Kidney glomerular epithelial cell (primary cell): ENCODE measurements at places on chromosomes 7 and 10.

GRCh38 chr7:80873140-80873539, 45.7 kb downstream of the SEMA3C start:
- no peak for DNase-seq

DNA sequence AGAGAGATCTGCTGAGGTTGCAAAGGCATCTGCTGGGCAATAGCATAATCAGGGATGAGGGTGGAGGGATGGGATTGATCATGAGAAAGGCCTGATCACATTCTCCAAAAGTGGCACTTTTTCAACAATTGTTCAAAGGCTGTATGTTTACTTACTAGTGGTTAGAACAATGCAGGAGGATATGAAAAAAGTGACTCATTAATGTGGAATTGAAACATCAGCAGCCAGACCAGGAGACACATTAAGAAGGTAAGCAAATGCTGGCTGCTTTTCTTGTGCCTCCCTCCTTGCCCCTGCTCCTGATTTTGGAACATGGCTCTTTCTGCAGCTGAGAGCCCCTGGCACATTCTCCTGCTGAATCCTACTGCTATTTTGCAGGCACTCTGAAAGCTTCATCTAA, 63.5 kb downstream of the FAM204A start:
- peak; percentile 39 for DNase-seq

DNA sequence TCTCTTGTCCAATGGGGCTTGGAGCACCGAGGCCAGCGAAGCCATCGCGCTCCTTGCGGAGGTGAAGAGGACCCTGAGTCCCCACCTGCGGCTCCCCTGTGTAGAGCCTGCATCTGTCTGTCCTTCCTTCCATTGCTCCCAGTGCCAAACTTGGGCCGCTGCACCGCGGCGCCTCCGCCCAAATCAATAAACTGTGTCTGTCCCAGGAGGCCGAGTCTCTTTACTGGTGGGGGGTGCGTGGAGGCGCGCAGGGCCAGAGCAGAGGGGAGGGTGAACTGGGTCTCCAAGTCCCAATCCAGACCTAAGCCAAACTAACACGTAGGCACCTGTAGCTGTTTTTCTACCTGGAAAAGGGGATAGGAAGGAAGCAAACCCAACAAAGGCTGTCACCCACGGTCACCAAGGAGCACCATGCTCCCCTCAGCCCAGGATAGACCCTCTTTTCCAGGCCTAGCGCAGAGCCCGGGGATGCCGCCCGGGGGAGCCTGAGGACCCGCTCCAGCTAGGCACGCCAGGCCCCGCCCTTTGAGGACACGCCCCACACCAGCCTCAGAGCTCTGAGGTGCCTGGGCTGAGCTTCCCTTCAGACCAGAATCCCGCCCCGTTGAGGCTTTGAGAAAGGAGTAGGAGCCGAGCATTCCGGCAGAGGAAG, 1.2 kb upstream of the CHAT start:
- no peak for DNase-seq

GRCh38 chr7:43533801-43534479, 49.0 kb upstream of the STK17A start:
- DNase-seq, result no peak

GRCh38 chr7:91852263-91852741, 28.2 kb downstream of the MTERF1 start:
- no peak for DNase-seq

GRCh38 chr7:40859965-40860543, 725.2 kb downstream of the SUGCT start:
- no peak for DNase-seq

- DNase-seq, result no peak
These were observed 89.1 kb upstream of the HABP2 start for GRCh38 chr10:113463777-113464176.

GRCh38 chr10:47175181-47176123, 124.5 kb upstream of the GDF10 start:
- no peak for DNase-seq

GRCh38 chr7:46908770-46909169, 673.1 kb downstream of the TNS3 start:
- peak; percentile 77 for DNase-seq

DNA sequence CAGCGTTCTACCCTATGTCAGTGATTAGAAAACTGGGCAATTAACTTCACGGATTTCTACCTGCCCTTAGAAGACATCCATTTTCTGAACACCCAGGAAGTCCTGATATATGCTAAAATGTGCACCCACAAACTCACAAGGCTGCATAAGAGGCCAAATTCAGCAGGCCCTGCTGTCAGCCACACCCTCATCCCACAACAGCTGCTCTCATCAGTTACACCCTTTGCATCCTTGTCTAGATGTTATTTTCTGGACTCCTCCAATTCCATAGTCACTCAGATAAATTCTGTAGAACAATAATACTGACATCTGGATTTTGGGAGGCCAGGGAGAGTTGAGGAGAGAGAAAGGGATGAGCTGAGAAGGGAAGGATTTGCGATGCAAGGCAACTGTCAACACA, 208.9 kb downstream of the TAX1BP1 start:
- DNase-seq, result no peak

DNA sequence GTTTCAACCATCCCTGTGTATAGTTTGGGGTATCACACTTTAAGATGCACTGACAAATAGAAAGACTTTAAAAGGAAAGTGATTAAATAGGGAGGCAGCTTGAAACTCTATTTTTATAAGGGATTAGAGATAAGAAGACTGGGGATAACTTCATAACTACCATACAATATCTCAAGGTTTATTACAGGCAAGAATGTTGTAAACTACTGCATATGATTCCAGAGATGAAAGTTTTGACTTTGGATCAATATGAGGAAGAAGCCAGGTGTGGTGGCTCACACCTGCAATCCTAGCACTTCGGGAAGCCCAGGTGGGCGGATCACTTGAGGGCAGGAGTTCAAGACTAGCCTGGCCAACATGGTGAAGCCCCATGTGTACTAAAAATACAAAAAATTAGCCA, 96.1 kb downstream of the DNAJC1 start:
- DNase-seq, result no peak

- no peak for DNase-seq
These were observed 30.6 kb downstream of the AVL9 start for GRCh38 chr7:32525839-32526238.

- no peak for DNase-seq
These were observed 1149.2 kb upstream of the AUTS2 start for GRCh38 chr7:68449099-68449498.

DNA sequence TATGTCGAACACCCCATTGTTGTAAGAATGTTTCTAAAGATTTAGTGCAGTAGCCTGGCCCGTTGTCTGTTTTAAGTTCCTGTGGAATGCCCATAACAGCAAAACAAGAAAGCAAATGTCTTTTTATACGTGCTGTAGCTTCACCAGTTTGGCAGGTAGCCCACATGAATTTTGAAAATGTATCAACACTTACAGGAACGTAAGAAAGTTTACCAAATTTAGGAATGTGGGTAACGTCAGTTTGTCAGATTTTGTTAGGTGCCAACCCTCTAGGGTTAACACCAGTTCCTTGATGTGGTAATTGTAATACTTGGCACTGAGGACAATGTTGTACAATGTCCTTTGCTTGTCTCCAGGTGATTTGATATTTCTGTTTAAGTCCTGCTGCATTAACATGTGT, 3.2 kb upstream of the GIMAP4 start:
- no peak for DNase-seq

DNA sequence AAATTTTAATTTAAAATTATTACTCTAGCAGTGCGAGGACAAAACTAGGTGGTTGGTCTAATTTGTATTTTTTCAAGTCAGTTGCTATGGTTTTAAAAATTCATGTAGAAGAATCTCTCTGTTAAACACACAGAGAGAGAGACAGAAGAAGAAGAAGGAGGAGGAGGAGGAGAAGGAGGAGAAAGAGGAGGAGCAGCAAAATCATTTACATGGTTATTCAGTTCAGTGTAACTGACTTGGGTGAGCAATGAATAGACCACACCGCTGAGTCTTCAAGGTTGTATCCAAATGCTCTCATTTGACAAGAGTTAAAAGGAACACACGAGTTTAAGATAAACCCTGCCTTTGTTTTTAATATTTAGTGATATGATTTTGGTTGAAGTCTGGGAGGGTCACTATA, 131.1 kb downstream of the PDE1C start:
- no peak for DNase-seq

DNA sequence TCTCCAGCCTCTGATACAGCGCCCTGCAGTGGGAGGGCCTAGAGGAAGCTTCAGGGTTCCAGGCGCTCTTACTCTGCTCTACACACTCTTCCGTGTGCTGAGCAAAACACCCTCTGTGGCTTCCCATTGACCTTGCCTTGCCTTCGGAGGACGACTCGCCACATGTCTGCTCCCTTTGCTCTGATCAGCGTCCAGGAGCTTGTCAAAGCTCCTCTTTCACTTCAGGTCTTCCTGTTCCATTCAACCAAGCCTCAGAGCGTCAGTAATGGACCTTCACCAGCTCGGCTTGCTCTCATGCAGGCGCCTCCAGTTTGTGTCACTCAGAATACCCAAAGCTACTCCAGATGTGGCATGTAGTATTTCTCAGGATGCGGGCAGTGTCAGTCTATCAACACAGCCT, 173.9 kb downstream of the ARID5B start:
- no peak for DNase-seq

DNA sequence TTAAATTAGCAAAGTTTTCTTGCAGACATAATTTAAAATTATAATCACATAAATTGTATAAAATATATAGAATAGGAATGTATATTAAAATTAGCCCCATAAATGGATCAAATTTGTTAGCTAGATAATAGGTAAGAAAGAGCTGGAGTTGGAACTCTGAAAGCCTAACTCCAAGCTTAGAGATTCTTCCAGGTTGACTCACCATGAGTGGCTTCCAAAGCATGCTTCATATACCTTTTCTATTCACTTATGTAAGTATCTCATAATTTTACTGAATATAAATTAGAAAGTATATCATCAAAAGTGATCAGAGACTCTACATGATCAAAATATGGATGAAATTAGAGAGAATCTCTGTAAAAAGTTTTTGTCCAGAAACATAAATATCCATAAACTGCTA, 320.7 kb upstream of the MAGI2 start:
- DNase-seq, result no peak
